ENCODE measurements at places on chromosomes 6 and 20.
A peak's percentile ranks its signal among the peaks of the same experiment; 100 is the strongest.

DNA sequence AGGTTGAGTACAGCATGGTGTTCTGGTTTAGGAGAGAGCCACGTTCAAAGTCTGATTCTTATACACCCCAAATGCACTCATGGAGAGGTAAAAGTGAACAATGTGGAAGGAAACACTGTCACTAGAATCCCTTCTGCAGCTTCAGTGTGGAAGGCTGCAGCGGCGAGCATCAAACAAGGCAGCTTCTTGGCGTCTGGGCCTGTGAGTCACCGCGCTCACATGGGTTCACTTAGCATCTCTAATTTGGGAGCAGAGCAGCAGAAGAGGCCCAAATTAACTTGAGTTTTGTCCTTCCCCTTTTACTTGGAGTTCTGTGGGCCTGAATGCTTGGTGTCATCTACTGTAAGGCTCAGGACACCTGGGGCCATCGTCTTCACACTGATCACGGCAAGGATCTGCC, 10.9 kb upstream of the E2F1 start:
- no peak for DNase-seq

DNA sequence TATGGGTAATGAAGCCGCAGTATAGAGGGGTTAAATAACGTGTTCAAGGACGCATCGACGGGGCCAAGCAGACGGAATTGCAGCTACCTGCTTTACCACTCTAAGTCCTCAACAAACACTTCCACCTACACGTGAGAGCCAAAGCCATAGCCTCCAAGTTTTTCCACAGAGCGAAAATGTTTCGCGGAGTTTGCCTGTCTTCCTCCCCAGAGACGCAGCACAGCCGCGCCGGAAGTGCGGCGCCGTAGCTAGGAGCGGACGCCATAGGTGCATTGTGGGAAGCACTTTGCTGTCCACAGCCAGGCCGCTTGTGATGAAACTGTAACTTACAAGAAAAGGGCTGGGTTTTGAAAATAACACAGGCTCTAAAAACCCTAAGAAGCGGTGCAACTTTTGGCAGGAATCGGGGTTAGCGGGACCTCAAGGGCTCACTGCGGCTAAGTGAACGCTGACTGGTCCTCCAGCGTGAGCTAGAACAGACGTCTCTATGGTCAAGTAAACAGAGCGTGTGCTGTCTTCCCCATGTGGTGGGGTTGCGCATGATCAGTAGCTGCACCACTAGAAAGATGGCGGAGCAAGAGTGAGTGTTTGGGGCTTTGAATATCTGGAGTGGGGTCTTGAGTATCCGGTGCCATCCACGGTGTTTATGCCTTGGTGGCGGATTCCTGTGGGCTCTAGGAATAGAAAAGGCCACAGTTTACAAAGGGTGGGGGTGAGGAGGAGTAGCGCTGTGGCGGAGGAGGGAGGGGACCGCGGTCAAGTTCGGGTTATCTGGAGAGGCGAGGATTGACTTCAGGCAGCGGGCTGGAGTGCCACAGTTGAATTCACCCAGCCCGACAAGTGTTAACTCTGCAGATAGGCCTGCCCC, at the start of gene RPL7L1:
Gene RPL7L1 (plus strand): TSS at position 245 of the 868 bp plus-strand sequence. CDS start 295 bp downstream, at position 540.
- DNase-seq: peak; percentile 81

DNA sequence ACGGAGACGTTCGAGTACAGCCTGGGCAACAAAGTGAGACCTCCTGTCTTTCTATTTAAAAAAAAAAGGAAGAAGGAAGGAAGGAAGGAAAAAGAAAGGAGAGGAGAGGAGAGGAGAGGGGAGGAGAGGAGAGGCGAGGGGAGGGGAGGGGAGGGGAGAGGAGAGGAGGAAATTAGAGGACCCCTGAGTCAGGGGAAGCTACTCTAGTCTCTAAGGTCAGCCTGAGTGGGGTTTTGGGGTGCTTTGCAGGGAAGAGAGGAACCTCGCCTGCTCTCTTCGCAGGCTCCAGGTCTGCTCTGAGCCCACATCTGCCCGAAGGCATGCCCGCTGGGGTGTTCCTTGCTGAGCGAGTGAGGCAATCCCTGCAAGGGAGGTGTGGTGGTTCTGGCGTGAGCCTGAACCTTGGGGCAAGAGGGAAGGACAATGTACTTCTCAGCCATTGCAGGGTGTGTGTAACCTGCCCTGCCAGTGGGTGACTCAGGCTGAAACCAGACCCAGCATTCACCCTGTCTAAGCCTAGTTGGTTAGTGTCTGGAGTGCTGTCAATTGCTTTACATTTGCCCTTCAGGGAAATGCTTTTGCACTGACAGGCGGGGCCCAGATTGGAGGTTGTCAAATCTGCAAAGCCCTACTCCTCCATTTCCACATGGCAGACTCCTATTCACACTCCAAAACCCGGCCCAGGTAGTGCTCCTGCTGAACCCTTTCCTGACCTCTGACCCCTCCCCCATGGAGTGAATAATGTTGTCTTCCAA, 15.3 kb upstream of the MMP9 start:
- no peak for DNase-seq

DNA sequence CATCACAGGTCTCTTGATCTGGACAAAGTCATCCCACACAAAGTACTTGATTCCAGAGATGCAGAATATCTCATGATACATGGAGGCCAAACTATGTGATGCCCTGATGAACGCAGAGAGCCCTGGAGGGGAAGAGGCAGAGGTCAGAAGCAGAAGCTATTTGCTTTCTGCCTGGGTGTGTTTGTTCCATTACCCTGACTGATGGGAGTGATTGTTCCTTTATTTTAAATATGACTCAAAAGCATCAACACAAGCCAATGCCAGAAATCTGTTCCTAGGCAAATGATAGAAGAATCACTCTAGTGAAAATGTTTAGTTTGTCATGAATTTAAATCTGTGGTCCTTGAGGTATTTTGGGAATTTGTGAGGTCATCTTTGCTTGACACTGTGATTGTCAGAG, 54.7 kb upstream of the GGTLC1 start:
- no peak for DNase-seq

DNA sequence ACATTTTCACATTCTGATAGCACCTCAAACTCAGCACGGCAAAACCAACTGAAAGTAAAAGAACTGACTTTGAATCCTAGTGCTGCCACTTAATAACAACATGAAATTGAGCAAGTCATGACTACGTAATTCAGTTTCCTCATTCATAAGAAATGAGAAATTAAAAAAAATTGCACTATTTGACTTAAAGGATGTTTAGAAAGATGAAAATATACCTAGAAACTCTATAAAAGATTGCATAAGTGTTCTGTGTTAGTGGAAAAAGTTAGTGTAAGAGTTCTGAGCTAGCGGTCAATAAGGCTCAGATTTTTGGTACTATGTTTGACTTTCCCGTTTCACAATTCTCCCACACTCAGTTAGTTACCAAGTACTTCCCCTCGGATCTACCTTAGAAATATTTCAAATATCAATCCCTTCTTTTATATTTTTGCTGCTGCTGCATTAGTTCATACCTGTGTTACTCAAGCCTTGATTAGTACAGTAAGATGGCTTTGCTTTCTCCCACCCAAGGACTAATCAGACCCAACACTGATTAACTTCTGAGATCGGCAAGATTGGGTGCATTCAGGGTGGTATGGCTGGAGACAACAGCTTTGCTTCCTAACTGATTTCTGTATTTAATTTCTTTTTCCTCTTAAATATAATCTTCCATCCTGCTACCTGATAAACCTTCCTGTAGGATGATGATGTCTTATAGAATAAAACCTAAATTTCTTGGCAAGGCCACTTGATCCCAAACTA, 25.9 kb downstream of the ECHDC1 start:
- DNase-seq: no peak

DNA sequence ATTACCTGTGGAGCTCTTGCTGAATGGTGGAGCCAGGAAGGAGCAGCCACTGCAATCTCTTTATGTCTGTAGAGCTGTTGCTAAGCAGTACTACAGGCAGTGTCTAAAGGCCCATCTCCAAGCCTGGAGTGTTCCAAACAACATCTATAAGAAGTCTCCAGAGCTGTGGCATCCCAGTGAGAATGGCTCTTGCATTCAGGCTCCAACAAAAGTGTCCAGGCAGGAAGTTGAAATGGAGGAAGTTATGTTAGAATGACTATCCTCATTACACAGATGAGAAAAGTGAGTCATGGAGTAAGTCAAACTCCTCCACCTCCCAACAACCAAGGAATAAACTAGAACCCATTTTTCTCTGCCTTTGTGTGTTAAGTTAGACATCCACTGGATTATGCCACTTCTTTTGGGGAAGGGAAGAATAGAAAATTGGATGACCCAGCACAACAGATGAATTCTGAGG, 288.5 kb upstream of the STXBP5 start:
- DNase-seq: no peak

GRCh38 chr6:747028-747427, 54.1 kb upstream of the EXOC2 start:
- no peak for DNase-seq

- DNase-seq: no peak
Observed at GRCh38 chr6:147382945-147383554, 125.4 kb upstream of the SAMD5 start.

- no peak for DNase-seq
Observed at GRCh38 chr20:41258474-41258873, 59.1 kb downstream of the ZHX3 start.

DNA sequence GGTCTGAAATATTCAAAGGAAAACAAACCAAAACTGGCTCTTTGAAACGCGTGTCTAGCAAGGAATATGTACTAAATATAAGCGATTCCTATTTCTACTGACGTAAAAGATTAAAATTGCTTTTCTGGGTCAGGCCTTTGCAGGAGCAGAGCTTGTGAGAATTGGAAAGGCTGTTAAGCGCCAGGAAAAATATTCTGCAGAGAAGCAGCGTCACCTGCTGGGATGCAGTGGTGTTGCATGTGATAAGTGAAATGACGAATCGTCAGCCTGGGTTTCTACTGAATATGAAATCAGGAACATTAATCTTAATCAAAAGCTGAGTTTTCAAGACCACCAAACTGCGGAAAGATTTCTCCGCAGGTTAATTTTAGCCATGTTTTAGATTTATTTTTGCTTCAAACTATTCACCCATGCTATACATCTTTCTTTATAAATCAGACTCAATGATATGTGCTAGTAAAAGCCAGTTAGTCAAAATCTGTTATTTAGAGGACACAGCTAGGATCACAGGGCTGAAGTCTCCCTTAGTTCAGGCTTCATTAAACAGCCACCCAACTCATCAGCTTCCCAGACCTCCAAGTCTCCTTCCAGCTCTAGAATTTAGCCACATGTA, 67.4 kb downstream of the ALDH8A1 start:
- DNase-seq: no peak

DNA sequence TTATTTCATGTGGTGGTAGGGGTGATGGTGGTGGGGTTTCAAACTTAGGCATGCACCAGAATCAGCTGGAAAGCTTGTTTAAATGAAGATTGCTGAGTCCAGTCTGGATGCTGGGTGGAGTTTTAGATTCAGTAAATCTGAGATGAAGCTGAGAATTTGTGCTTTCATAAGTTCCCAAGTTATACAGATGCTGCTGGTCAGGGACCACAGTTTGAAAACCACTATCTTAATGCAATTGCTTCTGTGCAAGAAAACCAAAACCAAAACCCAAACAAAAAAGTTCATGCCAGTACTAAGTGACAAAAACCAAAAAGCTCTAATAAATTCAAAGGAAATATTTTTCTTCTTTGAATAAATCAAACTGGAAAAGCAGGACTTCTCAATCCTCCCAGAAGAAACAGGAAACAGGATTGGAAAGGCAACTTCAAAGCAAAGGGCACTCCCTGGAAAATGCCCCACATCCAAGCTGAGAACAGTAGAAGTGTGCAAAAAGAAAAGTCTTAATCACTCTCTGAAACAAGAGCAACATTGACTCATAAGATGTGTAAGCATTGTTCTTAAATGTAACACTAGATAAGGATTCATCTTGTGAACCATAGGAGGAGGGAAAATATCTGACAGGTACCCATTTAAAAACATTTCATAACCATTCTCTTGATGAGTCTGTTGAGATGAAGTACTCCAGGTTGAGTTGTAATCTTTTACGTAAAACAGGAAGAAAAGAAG, 481.5 kb upstream of the HSF2 start:
- DNase-seq: no peak

- DNase-seq: no peak
Observed at GRCh38 chr6:99852031-99852430, 142.0 kb downstream of the MCHR2 start.

GRCh38 chr6:151263967-151264366, 24.2 kb downstream of the AKAP12 start:
- no peak for DNase-seq

DNA sequence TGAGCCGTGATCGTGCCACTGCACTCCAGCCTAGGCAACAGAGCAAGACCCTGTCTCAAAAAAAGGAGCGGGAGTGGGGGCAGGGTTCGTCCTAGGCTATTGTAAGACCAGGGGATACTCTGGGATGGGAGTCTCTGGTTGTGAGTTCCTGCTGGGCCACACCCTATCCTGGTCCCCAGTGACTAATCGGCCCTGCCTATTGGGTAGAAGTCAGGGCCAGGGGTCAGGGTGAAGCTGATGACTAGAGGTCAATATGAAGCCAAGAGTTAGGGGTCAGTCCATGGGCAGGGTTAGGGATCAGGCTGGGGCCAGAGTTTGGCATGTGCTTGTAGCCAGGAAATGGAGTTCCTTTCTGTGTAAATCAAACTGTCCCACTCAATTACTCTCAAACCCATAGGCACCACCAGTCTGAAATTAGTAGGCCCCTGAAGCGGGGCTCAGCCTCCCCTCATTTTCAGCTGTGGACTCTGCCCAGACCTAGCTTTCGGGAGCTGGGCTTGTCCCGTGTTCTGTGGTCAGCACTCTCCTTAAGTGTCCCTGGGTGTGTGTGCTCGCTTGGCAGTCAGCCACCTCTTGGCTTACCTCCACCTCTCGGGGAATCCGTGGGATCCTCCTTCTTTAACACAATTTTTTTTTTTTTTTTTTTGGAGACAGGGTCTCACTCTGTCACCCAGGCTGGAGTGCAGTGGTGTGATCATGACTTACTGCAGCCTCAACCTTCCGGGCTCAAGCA, 1.8 kb downstream of the HSPA12B start:
- no peak for DNase-seq

- DNase-seq: no peak
Observed at GRCh38 chr6:18347021-18347577, 40.1 kb upstream of the RNF144B start.

DNA sequence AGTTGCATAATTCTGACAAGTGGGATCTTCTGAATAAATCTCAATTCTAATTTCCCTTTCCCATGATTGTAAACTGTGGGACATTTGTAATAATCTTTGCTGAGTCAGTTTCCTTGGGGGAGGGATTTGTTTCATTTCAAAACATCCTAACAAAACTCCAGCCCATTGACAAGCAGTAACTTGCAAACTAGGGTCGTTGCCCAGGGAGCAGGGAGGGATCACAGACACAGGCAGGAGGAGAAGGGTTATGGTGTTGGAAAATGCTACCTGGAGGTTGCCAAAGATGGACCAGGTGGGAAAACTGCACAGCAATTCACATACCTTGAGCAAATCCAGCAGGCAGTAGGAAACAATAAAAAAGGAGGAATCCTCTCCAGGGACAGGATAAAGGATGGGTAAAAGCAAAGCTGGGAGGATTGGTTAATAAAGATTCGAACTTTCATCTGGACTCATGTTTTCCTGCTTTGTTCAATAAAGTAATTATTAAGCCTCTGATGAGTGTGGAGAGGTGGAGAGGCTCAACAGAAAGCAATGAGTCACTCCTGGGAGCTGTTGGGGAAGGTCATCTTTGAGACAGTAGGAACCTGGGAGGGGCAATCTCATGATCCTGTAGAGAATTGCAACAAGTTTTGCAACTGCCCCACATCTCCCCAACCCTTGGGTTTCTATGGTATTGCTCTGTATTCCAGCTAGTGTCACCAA, 87.3 kb upstream of the AKIRIN2 start:
- DNase-seq: no peak

- peak; percentile 36 for DNase-seq
Observed at GRCh38 chr6:24719125-24719971, at the start of gene C6orf62. Gene C6orf62, minus strand, starts transcription at chr6:24719154. Its CDS starts 486 bp downstream, at chr6:24718668.

- DNase-seq: peak; percentile 22
Observed at GRCh38 chr6:42394881-42395620, 56.7 kb downstream of the TRERF1 start.

- no peak for DNase-seq
Observed at GRCh38 chr20:35048739-35049138, 43.9 kb downstream of the TRPC4AP start.

Measured in germinal center (tissue), 1 donor.